Uterus (tissue), 4 donors: ENCODE measurements at places on chromosomes 4 and X. TPM values are rescaled to one million over a fixed set of nuclear protein-coding genes. Genes with fewer than 3 reads are reported as not detected.

The TEX13D gene
- not detected for total RNA-seq

The CENPE gene
- 0.26 TPM for total RNA-seq

The HGFAC gene
- not detected for total RNA-seq

The ARMCX4 gene
- total RNA-seq, result 27.8 TPM

The CDS1 gene
- total RNA-seq, result 0.59 TPM

The F11 gene
- not detected for total RNA-seq

The SSX3 gene
- not detected for total RNA-seq

The CORIN gene
- total RNA-seq, result 4.8 TPM

The FOXR2 gene
- total RNA-seq, result not detected

The SCRG1 gene
- total RNA-seq, result 4.1 TPM

The MTMR8 gene
- not detected for total RNA-seq

The PCDH10 gene
- 0.29 TPM for total RNA-seq
